ENCODE measurements at places on chromosomes 1 and 21.

- DNase-seq = no peak
These were observed 522.9 kb downstream of the KIF26B start for GRCh38 chr1:245677461-245678240.

GRCh38 chr1:220878191-220879075, 810 bp upstream of the HLX start:
- DNase-seq = no peak

DNA sequence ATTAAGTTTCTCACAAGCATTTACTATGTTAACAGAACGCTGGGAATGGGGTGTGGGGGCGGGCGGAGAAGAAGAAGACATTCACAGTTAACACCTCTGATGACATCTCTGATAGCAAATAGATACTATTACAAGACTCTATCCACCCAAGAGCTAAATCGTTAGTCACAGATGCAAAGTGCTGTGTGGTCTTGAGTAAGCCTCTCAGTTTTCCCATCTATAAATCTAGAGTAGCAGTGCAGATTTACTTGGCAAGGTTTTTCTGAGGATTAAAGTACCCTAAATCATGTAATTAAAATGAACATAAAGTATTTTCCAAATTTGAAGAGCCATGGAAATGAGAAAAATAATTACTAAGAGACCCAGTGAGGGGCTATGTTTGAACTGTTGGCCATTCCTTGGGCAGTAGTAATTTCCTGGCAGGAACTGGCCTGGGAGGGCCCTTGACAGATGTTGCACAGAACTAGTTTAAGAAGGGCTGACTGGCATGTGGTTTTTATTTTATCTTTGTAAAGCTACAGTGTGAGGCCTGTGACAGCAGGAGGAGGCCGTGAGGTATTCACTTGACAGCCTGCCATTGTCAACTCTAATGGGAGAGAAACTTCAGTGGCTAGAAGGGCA, 58.7 kb upstream of the APOBEC4 start:
- DNase-seq = no peak

DNA sequence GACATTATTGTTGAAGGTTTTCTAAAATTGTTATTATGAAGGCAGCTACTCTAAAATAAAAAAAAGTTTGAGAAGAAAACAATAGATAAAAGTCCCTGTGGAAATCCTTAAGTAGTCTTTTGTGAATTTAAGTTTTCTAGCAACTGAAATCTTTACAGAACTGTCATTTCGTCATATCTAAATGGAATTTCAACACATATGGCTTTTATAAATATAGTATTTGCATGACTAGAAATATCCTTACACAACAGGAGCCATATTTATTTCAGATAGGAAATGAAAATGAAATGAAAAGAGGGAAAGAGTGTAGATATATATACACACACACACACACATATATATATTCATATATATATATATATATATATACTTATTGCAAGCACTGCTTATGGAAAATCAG, 204.7 kb upstream of the RGS18 start:
- DNase-seq = no peak

DNA sequence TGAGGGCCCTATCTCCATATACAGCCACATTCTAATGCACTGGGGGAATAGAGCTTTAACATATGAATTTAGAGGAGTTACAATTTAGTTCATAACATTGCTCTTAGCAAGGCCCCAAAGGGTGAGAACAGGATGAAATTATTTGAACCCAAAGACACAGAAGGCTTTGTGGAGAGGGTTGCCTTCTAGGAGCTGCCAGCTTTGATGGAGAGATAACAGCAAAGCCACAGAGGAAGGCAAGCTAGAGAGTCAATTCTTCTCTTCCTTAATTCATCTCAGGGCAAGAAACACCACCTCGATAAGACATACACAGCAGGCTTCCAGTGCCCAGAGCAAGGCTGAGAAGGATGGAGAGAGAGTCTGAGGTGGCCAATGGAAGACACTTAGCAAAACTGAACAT, 94.8 kb upstream of the TMPRSS15 start:
- no peak for DNase-seq

GRCh38 chr1:241551759-241552638, 19.8 kb downstream of the KMO start:
- no peak for DNase-seq

DNA sequence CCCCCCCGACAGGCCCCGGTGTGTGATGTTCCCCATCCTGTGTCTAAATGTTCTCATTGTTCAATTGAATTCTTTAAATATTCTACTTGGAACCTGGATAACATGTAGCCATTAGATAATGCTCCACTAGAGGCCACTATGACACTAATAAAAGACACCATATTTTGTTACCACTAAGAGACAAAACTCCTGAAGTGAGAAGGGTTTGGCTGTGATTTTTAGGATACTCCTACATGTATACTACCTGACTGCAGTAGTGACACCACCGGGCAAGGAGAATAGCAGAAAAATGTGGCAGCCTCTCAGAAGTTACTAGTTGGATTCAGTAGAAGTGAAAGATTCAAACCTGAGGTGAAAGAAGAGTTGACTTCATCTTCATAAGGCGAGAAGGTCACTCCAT, 36.0 kb downstream of the F5 start:
- DNase-seq = no peak

- no peak for DNase-seq
These were observed 8.2 kb upstream of the TTC34 start for GRCh38 chr1:2809656-2810055.

DNA sequence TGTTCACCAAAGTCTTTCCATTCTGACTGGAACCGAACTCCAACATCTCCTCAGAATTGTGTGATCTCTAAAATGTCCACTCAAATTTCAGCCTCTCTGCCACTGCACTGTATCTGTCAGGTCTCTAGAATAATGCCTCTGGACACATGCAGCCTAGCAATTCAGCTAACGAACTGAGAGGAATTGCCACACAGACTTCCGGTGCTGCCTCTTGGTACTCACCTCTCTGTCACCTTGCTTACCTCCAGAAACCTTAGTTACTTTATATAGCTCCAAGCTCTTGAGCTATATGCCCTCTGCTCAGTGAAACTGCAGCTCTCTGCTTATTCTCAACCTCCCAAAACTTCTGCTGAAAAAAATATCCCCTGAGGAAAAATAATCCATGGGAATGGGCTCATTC, 2.7 kb upstream of the CHRM3 start:
- no peak for DNase-seq

DNA sequence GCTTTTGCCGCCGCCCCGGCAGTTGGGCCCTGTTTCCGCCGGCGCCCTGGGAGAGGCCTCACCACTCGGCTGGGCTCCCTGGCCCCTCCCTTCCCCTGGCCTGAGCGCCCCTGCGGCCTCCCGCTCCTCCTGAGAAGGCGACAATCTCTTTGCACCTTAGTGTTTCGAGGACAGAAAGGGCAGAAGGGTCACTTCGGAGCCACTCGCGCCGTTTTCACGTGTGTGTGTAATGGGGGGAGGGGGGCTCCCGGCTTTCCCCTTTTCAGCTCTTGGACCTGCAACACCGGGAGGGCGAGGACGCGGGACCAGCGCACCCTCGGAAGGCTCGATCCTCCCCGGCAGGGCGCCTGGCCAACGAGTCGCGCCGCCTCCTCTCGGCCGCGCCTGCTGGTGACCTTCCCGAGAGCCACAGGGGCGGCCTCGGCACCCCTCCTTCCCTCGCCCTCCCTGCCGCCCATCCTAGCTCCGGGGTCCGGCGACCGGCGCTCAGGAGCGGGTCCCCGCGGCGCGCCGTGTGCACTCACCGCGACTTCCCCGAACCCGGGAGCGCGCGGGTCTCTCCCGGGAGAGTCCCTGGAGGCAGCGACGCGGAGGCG, 432 bp upstream of the SIM2 start:
- no peak for DNase-seq

GRCh38 chr1:24639881-24640280, 3.2 kb upstream of the SRRM1 start:
- DNase-seq = no peak

DNA sequence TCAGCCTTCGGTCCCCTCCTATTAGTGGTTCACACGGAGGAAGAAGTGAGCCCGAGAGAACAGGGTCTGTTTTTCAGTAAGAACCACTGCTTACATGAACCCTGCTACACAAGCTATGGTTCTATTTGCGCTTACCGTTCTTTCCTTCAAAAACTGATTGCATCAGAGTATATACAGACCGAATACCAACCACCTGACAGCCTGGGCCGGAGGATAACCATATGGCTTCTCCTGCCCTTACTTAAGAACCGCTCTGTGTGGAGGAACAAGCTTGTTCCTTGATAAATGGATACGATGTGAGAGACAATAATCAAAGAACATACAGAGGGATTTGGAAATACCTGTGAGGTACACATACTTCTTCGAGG, 1.1 kb upstream of the KCNT2 start:
- DNase-seq = no peak

GRCh38 chr1:111157431-111157830, 17.4 kb downstream of the CEPT1 start:
- no peak for DNase-seq

DNA sequence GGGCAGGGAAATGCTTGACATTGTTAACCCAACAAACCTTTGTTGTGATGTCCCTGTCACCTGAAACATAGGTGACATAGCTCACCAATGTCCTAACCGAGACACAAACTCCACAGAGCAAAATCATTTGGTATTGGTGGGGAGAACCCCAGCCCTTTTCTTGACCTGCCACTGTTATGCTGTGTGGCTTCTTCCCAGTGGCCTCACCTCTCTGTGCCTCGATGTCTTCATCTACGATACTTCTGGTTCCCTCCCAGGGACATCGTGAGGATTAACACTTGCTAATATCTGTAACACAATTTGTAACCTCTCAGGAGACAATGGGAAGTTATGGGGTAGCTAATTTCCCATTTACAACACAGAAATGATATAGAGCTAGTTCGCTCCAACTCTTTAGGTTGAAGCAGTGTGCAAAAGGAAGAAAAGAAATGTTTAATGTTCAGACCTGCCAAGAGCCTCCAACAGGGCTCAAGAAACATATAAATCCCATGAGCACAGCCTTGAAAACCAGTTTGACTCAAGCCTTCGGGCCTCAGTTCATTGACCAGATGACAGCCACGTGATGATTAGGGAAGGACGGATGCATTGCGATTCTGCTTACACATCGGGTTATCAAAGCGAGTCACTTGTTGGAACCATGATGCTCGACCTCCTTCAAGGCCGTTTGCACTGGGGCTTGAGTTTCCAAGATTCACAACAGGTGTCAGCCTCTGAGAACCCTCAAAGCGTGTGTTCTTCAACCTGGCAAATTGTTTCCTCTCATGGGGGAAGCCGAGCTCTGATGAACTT, 37.8 kb upstream of the TMEM51 start:
- DNase-seq = no peak
